ENCODE measurements at places on chromosomes 16 and 17. TPM values are rescaled to one million over a fixed set of nuclear protein-coding genes. Genes with fewer than 3 reads are reported as not detected.

SRL gene
- 365 TPM for total RNA-seq

DNA sequence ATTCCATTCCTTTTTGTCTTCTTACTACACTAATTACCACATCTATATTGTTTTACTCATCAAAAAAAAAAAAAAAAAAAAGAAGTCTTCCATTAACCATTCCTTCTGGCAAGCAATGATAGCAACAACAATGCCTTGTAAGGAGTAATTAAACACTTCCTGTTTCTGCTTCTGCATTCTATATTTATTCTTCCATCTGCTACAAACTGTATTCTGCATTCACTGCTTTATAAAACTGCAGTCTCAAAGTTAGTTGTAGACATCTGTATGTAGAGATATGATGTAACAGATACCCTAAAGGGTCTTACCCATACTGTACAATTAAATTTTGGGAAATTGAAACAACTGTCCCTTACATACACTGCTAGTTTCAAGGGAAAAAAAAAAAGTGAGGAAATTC, 28.7 kb upstream of the ABCA6 start:
- no peak overlapping the region for H3K4me3 ChIP-seq
- no peaks in the 10 kb centered on the region for H3K27me3 ChIP-seq
- no peaks in the 10 kb centered on the region for H3K4me1 ChIP-seq

DNA sequence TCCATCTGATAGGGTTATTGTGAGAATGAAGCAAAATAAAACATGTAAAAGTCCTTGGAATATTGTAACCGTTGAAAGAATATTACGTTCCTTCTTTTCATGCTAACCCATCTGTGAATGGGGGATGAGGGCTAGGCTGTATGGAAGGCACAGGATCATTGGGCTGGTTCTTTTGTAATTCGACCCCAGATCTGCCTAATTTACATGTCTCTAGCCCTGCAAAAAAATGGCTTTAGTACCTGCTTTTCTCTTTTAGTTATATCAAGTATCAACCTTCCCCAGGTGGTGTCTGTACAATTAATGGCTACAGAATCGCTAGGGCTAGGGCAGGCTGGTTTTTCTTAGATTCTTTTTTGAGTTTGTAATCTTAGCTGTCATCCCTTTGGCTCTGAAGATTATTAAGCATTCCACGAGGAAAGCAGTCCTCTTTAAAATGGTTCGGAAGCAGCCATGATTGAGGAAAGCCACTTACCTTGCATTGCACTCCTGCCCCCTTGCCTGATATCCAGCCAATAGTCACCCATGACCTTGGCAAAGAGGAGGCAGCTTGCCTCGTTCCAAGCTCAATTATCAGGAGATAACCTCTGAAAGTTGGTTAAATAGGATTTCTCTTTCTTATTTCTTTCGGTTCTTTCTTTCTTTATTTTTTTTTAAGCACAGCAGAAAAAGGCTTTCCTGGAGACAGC, 153.9 kb upstream of the ZKSCAN2 start:
- no peaks in the 10 kb centered on the region for H3K27me3 ChIP-seq
- no peak overlapping the region for H3K4me3 ChIP-seq
- no peaks in the 10 kb centered on the region for H3K4me1 ChIP-seq
- H3K36me3 ChIP-seq = no peaks in the 10 kb centered on the region
- no peak overlapping the region for H3K27ac ChIP-seq

HAS3 gene
- 0.58 TPM for total RNA-seq

NEURL4 gene
- total RNA-seq = 17.7 TPM

CD7 gene
- 0.22 TPM for total RNA-seq

GRCh38 chr16:30443631-30444030, 2.0 kb downstream of the SEPHS2 start:
- H3K4me3 ChIP-seq = no peak overlapping the region
- H3K27me3 ChIP-seq = no peaks in the 10 kb centered on the region
- no peak overlapping the region for H3K27ac ChIP-seq
- H3K36me3 ChIP-seq = peaks cover 11% of the 10 kb centered on the region

- peaks cover 31% of the 10 kb centered on the region for H3K4me1 ChIP-seq
- peaks cover 46% of the 10 kb centered on the region for H3K36me3 ChIP-seq
- peak overlapping the region; percentile 20 for H3K27ac ChIP-seq
- H3K27me3 ChIP-seq = no peaks in the 10 kb centered on the region
- peak overlapping the region; percentile 80 for H3K4me3 ChIP-seq
Observed at GRCh38 chr16:1311738-1312466, 2.5 kb downstream of the UBE2I start.

AANAT gene
- 0.22 TPM for total RNA-seq

GRCh38 chr16:12658506-12658905, 145.2 kb downstream of the CPPED1 start:
- no peak for DNase-seq
- H3K36me3 ChIP-seq = no peaks in the 10 kb centered on the region
- H3K4me3 ChIP-seq = no peak overlapping the region

RNU2-1 gene
- total RNA-seq = not detected

DNA sequence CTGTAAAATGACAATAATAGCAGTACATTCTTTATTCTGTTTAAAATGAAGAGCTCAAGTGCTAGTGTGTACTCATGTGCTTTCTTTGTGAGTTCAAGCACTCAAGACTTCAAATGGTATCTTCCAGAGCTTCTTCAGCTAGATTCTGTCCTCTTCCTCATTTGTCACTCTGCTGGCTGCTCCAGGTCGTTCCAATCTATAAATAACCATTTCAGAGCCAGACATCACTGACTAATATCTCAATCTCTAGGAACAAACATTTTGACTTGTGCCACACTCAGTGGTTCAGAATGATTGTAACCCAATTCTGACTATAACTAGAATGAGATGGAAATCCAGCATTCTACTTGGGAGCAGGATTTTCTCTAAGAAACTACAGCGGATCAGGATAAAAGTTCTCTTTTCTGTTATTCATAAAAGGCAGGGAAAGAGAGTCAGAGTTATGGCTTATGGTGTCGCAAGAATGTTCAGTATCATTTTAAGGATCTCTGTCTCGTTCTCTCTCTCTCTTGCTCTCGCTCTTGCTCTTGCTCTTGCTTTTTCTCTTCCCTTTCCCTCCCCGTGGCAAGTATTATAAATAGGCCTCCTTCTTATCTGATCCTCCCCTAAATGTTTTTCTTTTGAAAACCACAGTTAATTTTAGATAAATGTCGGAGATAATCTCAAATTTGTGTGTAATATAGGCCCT, 116.3 kb upstream of the MAF start:
- no peak overlapping the region for H3K4me3 ChIP-seq
- H3K4me1 ChIP-seq = peaks cover 13% of the 10 kb centered on the region
- H3K27me3 ChIP-seq = no peaks in the 10 kb centered on the region
- no peaks in the 10 kb centered on the region for H3K36me3 ChIP-seq
- DNase-seq = no peak

GRCh38 chr16:71781741-71782140, 26.9 kb downstream of the AP1G1 start:
- H3K36me3 ChIP-seq = peaks cover 25% of the 10 kb centered on the region
- H3K27ac ChIP-seq = no peak overlapping the region
- H3K4me1 ChIP-seq = no peaks in the 10 kb centered on the region
- DNase-seq = no peak
- no peaks in the 10 kb centered on the region for H3K27me3 ChIP-seq

- no peak for DNase-seq
- no peaks in the 10 kb centered on the region for H3K36me3 ChIP-seq
- no peaks in the 10 kb centered on the region for H3K4me1 ChIP-seq
- no peak overlapping the region for H3K27ac ChIP-seq
- H3K4me3 ChIP-seq = no peak overlapping the region
Observed at GRCh38 chr16:51407921-51408320, 256.9 kb upstream of the SALL1 start.

DNA sequence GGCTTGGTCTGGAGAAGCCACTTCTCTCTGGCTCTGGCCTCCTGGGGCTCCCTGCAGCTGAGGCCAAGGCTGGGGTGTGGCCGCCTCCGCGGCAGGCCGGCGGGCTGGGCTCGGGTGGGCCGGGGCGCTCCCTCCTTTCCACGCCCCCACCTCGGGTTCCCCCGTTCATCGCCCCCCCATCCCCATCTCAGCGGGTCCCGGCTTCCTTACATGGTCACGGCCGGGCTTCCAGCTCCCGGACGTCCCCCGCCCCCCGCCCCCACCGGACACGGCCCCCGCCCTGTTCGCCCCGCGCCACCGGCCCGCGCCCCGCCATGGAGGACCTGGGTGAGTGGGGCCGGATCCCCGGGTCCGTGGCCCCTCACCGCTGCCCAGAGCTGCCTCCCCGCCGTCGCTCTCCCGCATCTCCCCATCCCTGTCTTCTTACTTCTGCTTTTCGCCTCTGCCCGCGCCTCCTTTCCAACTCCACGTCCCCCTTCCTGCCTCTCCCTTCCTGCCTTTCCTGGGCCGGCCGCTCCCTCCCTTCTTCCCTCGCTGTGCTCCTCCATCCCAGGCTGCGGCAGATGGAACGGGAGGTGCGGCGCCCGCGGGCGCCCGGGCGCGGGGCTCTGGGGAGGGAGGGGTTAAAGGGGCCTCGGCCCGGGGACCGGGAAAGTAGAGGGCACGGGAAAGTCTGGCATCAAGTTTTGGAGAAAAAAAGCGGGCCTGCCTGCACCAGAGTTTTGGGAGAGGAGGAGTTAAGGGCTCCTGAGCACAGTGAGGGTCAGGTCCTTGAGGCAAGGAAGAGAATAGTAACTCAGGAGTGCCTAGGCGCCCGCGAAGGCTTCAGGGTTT, at the start of gene TGFB1I1:
Gene TGFB1I1, plus strand, starts transcription at position 278 of the 834 bp plus-strand sequence. Its CDS starts 37 bp downstream, at position 315.
- peak within 1 kb of the TSS; percentile 94 for H3K27ac ChIP-seq
- peak within 1 kb of the TSS; percentile 88 for H3K4me3 ChIP-seq
- peaks cover 44% of the 10 kb centered on the region for H3K4me1 ChIP-seq
- peaks cover 40% of the 10 kb centered on the region for H3K36me3 ChIP-seq

- no peaks in the 10 kb centered on the region for H3K27me3 ChIP-seq
- no peaks in the 10 kb centered on the region for H3K36me3 ChIP-seq
- H3K27ac ChIP-seq = no peak overlapping the region
- DNase-seq = no peak
- peaks cover 8% of the 10 kb centered on the region for H3K4me1 ChIP-seq
- no peak overlapping the region for H3K4me3 ChIP-seq
Observed at GRCh38 chr16:14026572-14027285, 44.4 kb upstream of the MRTFB start.

- no peak overlapping the region for H3K27ac ChIP-seq
- H3K4me1 ChIP-seq = no peaks in the 10 kb centered on the region
- no peak overlapping the region for H3K4me3 ChIP-seq
- H3K36me3 ChIP-seq = no peaks in the 10 kb centered on the region
- no peaks in the 10 kb centered on the region for H3K27me3 ChIP-seq
- DNase-seq = no peak
Observed at GRCh38 chr16:74574146-74574545, 32.8 kb downstream of the GLG1 start.

PRDM7 gene
- not detected for total RNA-seq

GRCh38 chr17:81644976-81645952, 8.3 kb downstream of the TSPAN10 start:
- H3K36me3 ChIP-seq = no peaks in the 10 kb centered on the region
- no peak overlapping the region for H3K4me3 ChIP-seq
- no peaks in the 10 kb centered on the region for H3K4me1 ChIP-seq
- DNase-seq = no peak

GRCh38 chr16:21162661-21163151, 4.2 kb downstream of the LDAF1 start:
- peaks cover 38% of the 10 kb centered on the region for H3K4me1 ChIP-seq

MYH1 gene
- total RNA-seq = 3.4 TPM

GRCh38 chr17:29617125-29617480, 5.6 kb downstream of the CORO6 start:
- H3K4me3 ChIP-seq = peak overlapping the region; percentile 24
- no peak overlapping the region for H3K27ac ChIP-seq
- peaks cover 88% of the 10 kb centered on the region for H3K4me1 ChIP-seq
- peak; percentile 67 for DNase-seq
- H3K36me3 ChIP-seq = peaks cover 4% of the 10 kb centered on the region

P2RX5 gene
- 18.7 TPM for total RNA-seq

- DNase-seq = no peak
- peaks cover 4% of the 10 kb centered on the region for H3K4me1 ChIP-seq
- H3K27ac ChIP-seq = no peak overlapping the region
- no peaks in the 10 kb centered on the region for H3K27me3 ChIP-seq
Observed at GRCh38 chr17:72774236-72774635, 318.3 kb downstream of the SLC39A11 start.

FBXO39 gene
- 0.18 TPM for total RNA-seq

DNA sequence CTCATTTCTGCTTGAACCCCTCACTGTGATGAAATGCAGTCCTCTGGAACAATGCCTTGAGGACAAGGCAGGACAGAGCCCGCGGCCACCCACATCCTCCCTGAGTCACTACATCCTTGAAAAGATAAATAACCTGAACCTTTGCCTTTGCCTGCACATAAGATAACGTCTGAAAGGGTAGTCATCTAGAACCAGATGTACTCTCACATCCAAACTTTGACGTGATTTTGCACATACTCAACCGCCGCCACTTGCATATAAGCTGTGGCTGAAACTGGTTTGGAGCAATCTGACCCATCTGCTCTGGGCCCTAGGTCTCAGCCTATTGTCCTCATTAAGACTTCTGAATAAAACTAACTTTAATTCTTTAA, 252.1 kb downstream of the PHKB start:
- H3K36me3 ChIP-seq = no peaks in the 10 kb centered on the region
- H3K27ac ChIP-seq = no peak overlapping the region
- H3K27me3 ChIP-seq = no peaks in the 10 kb centered on the region
- no peaks in the 10 kb centered on the region for H3K4me1 ChIP-seq

DNA sequence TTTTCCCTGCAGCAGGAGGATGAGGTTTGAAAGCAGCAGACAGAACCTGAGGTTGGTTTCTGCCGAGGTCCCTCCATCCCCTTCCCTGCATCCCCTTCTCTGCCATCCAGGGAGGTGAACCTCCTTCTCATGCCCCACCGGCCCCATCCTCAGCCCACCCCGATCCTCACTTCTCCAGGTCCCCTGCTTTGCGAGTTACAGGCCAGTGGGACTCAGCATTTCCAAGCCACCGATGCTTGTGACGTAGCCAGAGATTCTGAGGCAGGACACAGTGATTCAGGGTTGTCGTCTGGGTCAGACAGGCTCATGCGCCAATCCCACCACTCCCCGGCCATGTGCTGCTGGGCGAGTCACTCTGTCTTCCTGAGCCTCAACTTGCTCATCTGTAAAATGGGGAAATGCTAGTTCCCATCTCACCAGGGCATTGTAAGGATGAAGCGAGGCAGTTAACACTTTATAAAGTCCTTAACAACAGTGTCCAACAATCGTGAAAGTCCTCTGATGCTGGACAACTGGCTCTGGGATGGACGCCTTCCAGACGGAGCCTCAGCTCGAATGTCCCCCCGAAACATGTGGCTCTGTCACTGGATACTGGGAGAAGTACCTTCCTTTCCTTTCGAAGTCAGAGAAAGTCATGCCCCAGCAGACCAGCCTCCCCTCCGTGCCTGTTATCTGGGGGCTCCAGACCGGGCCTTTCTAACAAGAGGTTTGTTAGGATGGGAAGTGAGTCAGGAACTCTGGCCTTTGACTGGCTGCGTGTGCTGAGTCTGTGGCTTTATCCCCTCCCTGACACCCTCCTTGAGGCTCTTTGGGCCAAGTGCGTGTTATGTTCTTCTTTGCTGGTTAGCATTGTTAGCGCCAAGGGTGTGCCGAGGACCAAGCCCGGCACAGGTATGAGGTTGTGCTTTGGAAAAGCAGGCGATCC, 21.9 kb downstream of the SEC14L5 start:
- DNase-seq = no peak
- no peak overlapping the region for H3K4me3 ChIP-seq
- no peak overlapping the region for H3K27ac ChIP-seq
- peaks cover 10% of the 10 kb centered on the region for H3K27me3 ChIP-seq
- no peaks in the 10 kb centered on the region for H3K36me3 ChIP-seq
